ENCODE measurements at places on chromosomes 4 and X.

GRCh38 chr4:88043586-88044340 is 36.3 kb downstream of the PKD2 start:
- no peak for DNase-seq

- no peak for DNase-seq
Observed at GRCh38 chrX:56783450-56783831, 54.4 kb downstream of the NBDY start.

DNA sequence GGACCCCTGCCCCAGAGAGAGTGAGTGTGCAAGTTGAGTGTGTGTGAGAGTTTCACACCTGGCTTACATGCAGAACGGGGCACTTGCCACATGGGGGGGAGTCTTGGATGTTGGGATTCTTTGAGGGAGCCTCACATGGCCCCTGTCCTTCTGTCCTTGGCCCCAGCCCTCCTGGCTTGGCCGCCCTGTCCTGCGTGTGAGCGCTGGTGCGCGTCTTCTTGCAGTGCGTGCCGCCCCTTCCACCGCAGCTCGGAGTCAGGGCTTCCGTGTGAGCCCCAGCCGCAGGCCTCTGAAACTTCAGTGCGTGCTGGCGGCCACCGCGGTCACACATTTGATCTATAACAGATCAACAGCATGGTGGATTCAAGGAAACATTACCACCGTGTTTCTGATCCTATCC is 30.1 kb upstream of the HGFAC start:
- no peak for DNase-seq

DNA sequence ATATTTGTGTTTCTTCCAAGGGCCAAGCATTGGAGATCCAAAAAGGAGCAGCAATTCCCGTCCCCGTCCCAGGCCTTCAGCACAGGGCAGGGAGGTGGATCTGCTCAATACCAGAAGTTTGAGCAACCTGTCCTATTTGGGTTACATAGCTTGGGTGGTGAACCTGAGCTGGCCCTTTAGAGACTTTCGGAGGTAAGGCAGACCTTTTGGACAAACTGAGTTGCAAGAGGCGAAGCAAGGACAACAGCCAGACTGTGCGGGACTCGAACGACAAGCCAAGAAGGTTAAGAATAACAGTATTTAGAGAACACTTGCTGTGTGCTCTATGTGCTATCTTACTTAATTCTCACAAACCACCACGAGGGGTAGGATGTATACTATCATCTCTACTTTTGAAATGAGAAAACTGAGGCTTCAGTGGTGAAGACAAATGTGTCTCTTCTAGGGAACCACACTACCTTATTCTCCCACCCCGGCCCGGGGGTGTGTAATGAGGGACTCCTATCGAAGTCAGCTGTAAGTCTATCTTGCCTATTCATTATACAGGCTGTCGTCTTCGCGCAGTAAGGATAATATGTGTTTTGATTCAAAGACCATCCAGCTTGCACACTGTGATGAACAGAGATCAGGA is 1.3 kb downstream of the NOP14 start:
- no peak for DNase-seq

DNA sequence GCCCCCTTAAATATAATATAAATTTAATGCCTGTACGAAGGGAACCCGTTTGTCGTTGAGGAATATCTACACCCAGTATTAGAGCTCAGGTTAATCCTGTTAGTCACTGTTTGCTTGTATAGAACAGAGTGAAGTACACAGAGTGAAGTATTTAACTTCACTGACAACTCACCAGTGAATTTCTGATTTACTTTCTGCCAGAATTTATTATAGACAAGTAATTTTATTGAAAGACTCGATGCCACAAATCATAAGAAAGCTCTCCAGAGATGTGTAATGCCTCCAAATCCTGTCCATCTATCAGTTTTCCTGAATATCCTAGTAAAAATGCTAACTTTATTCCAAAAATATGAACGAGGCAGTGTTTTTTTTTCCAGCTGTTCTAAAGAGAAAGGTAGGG is 1.6 kb downstream of the GAB1 start:
- DNase-seq: no peak

GRCh38 chr4:26017531-26017930 is 103.5 kb downstream of the SMIM20 start:
- no peak for DNase-seq

DNA sequence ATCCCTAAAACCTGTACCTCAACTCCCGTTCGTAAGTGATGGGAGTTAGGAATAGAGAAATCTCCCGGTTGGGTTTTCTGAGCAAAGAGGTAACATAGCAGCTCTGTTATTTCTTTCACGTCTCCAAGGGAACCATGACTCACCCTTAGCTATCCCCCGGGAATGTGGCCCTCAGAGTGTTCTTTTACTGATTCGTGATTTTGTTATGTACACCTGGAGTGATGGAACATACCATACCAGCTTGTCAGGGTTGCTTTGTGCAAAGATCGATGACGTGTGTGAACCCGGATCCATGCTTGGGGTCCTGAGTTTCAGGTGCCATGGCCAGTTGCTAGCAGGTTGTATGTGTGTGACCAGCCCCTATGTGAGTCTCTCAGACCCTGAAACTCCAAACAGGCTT is 52.6 kb downstream of the HPRT1 start:
- peak; percentile 53 for DNase-seq

- DNase-seq: no peak
Observed at GRCh38 chrX:18426004-18426320, 554 bp downstream of the CDKL5 start.

DNA sequence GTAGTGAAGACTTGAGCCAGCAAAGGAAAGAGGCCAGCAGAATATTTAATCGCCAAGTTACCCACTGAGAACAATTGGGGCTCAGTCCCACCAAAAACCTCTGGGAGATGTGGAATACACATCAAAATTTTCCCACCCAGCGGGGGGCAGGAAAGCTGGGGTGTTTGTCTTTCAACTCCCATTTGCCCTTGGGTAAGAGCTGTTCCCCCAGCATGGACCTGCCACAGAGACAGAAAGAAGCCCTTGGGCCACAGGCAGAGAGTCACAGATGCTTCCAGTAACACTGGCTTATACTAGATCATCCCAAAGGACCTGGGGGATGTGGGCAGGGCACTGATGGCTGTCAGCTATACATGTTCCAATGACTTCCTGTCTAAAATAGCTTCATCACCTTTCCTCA is 18.9 kb upstream of the FBXW7 start:
- no peak for DNase-seq

- no peak for DNase-seq
Observed at GRCh38 chr4:2059726-2060602, 837 bp downstream of the NAT8L start.
